Lower lobe of right lung (tissue), 2 donors: ENCODE measurements at places on chromosomes 3 and 15. TPM values are rescaled to one million over a fixed set of nuclear protein-coding genes. Genes with fewer than 3 reads are reported as not detected.

FETUB gene
- total RNA-seq: not detected

SUCNR1 gene
- 2.7 TPM for total RNA-seq

RPL29 gene
- total RNA-seq: 765 TPM

DLEC1 gene
- 15.0 TPM for total RNA-seq

SKOR1 gene
- 0.41 TPM for total RNA-seq

EIF4G1 gene
- total RNA-seq: 271 TPM

GOLGA8J gene
- 0.59 TPM for total RNA-seq

MEX3B gene
- total RNA-seq: 1.8 TPM

LSG1 gene
- total RNA-seq: 40.9 TPM

ROBO1 gene
- 14.8 TPM for total RNA-seq

FGD5 gene
- total RNA-seq: 85.0 TPM

SLC28A2 gene
- total RNA-seq: 0.21 TPM

MYL3 gene
- total RNA-seq: 2.0 TPM

NFKBIZ gene
- total RNA-seq: 76.2 TPM

SLC6A1 gene
- 1.8 TPM for total RNA-seq

DNA sequence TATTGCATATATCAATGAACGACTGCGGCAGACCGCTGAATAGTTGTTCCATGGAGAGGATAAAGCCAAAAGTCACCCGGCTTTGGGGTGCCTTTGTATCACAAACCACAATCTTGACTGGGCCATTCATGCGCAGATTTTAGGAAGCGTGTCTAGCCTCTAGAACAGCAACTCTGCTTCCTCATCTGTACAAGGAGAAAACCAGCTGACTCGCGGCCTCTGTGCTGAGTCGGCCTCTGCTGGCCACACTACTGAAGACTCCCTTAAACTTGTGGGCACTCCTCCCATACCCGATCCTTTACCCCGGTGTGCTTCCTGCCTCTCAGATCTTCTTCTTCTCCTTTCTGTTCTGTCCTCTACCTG is 872 bp downstream of the DLEC1 start:
- DNase-seq: peak; percentile 84

DNA sequence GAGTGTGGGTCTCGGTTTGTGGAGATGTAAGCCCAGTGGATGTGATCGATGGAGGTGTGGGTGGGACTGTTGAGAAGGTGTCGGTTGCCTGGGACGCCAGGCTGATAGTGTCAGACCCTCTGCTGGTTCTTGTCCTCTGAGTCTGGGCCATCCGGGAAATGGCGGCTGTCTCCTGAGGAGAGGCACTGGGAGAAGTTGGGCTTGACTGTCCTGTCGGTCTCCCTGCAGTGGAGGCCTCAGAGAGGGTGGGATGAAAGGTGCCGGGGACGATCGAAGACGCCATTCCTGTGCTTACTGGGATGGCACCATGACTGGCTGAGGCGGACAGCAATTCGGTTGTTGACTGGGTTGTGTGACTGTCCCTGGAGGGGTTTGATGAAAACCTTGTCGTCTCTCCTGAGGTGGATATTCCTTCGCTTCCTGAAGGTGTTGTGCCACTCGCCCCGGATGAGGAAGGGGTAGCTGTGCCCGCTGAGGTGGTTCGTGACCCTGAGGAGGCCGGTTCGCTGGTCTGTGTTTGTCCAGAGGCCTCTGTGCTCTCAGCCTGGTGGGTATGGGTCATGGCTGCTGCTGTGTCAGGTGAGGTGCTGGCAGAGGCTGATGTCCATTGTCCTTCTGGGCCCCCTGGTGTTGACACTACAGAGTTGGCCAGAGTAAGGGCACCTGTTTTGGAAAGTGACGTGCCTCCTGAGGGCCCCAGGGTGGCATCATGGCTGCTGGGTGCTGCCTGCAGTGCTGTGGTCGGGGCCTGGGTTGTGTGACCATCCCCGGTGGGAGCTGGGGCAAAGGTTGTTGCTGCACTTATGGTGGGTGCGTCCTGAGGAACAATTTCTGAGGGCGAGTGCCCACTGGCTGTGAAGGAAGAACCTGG is 22.8 kb downstream of the MUC4 start:
- DNase-seq: no peak

GRCh38 chr3:36196058-36196457 is 184.2 kb upstream of the STAC start:
- no peak for DNase-seq

GRCh38 chr15:68010361-68011153 is 43.6 kb upstream of the PIAS1 start:
- DNase-seq: no peak

DNA sequence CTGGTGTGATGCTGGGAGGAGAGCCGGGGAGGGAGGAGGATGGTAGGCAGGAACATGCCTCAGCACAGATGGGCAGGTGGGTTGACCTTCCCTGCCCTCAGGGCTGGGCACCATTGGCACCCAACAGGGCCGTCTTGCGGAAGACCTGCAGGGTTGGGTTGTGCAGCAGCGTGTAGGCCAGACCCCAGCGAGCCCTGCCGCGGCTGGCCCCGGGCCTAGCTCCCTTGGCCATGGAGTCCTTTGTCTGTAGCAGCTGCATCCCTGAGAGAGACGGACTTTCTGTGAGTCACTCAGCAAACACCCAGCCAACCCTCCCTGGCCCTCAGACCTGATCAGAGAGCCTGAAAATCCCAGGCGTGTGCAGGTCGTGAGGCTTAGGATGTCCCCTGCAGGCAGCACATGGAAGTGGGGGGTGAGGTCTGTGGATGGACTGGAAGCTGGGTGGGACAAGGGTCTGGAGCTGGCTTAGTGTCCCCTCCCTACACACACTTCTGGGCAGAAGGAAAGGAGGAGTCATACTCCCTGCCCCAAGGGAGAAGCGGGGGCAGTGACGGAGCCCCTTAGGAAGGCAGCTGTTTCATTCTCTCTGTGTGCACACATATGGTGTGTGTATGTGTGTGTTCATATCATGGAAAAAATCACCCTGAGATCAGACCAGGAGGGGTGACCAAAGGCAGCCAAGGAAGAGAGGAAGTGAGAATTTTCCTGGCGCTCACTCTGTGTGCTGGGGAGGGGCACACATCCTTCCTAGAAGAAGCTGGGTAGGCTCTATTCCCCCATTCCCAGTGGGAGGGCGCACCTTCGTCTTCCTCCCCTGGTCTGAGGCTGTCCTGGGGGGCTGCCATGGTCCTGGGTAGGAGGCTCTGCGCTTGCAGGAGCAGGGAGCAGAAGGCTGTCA is 6.7 kb downstream of the ISLR start:
- DNase-seq: peak; percentile 32

DNA sequence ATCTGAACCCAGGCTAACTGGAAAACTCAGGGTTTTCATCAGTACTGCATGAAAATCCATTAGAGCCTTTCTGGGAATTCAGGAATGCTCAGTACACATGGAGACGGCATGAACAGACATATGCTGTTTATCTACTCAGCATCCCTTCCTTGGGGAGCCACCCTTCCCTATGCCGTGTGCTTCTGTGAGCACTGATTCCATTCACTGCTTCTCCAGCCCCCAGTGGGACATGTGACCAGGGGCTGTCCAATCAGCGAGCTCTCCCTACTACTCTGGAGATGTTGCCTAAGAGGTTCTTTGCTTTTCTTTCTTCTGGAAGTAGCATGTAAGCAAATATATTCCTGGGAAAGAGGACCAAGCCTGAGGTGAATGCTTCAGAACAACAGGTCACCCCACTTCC is 5.6 kb upstream of the PCOLCE2 start:
- no peak for DNase-seq

DNA sequence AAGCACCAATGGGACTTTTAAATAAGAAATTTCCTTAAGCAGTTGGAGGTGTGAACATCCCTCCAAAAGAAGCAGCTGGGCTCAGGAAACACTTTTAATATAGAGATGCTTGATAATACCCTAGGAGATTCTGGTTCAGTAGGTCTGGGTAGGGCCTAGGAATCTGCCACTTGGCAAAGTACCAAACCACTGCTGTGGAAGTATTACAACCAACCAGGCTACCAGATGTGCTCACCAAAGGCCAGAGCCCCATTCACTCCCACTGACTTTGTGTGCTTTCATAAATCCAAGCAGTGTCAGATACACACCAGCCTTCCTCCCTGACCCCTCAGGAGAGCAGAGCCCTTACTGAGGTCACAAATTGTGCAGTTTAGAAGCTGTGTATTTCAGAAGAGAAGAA is 162.6 kb downstream of the CCNL1 start:
- DNase-seq: no peak

- no peak for DNase-seq
Measured at GRCh38 chr3:107025961-107026360, 351.3 kb upstream of the CCDC54 start.

DNA sequence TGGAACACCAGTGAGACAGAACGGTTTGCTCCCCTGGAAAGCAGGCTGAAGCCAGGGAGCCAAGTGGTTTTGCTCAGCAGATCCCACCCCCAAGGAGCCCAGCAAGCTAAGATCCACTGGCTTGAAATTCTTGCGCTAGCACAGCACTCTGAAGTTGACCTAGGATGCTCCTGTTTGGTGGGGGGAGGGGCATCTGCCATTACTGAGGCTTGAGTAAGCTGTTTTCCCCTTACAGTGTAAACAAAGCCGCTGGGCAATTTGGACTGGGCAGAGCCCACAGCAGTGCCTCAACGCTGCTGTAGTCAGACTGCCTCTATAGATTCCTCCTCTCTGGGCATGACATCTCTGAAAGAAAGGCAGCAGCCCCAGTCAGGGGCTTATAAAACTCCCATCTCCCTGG is 241.4 kb downstream of the GABRB3 start:
- no peak for DNase-seq

DNA sequence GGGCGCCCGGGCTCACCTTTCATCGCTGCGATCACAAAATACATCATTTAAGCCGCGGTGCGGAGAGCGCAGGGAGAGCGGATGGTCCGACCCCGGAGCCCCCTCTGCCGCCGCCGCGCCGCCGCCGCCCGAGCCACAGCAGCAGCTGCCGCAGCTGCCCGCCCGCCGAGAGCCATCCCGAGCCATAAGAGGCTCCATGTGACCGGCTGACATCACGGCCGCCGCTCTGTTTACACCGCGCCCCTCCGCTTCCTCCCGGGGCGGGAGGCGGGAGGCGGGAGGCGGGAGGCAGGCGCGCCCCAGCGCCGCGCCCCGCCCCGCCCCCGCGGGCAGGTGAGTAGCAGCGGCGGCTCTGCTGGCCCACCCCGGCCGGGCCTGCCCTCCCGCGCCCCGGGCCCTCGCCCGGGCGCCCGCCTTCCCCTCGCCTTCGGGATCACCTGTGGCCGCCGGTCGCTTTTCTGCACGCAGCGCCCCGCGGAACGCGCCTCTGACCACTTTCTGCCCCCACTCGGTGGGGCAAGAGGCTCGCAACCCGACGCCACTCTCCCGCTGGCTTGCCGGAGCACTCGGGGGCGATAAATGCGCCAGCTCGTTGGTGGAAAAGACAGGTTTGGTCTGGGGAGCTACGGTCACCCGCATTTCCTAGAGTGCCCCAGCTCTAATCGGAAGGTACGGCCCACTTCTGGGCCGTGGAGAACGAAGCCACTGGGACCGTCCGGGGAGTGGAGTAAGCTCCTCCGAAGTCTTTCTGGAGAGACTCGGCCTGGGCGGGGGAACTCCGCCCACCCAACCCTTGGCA is 113.6 kb upstream of the ICE2 start:
- peak; percentile 93 for DNase-seq

- no peak for DNase-seq
Measured at GRCh38 chr3:186476044-186476468, 68.1 kb downstream of the CRYGS start.

DNA sequence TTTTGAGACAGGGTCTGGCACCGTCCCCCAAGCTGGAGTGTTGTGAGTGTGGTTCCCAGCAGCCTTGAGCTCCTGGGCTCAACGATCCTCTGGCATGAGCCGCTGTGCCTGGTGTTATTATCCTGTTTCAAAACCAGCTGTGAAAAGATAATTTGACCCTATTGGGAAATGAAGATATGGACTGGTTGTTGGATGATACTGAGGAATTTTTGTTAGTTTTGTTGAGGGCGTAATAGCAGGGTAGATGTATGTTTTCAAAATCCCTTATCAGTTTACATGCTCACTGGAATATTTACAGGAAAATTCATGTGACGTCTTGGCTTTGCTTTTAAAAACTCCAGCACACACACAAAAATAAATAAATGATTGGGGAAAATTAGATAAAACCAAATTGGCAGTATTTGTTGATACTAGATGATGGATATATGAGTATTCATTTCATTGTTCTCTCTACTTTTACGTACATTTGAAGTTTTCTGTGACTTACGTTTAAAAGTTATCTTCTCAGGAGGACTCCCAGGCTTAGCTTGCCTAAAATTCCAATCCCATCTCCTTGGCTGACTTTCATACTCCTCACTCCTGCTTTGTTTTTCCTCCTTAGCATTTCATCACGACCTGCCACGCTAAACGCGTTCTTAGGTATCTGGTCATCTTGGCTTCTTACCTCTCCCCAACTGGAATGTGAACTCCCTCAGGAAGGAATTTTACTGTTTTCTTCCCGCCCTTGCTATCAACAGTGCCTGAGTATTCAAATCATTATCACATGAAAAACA is 56.8 kb upstream of the TFRC start:
- peak; percentile 25 for DNase-seq

GRCh38 chr15:77784361-77785292 is 151.9 kb upstream of the LINGO1 start:
- DNase-seq: no peak

DNA sequence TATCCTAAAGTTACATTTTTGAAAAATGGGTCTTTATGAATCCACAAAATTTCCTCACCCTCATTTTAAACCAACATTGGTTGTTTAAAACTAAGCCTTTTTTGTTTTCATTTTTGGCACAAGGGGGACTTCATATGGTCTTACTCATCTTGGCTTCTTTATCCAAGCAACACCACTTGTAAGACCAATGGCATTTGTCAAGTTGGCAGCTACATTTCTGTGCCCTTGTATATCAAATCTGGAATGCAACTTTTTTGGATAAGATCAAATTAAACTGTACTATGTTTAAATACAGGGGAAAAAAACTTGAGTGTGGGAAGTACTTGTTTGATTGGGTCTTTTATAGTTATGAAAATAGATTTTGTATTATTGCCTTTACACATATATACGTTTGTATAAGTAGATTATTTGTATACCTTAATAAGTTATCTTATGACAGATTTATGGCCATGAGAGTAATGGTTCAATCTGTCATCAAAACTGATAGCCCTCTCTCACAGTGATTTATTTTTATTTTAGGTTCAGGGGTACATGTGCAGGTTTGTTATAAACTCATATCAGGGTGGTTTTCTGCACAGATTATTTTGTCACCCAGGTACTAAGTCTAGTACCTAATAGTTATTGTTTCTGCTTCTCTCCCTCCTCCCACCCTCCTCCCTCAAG is 43.4 kb downstream of the GPR160 start:
- DNase-seq: no peak

GRCh38 chr3:82012775-82013174 is 251.3 kb upstream of the GBE1 start:
- DNase-seq: no peak

DNA sequence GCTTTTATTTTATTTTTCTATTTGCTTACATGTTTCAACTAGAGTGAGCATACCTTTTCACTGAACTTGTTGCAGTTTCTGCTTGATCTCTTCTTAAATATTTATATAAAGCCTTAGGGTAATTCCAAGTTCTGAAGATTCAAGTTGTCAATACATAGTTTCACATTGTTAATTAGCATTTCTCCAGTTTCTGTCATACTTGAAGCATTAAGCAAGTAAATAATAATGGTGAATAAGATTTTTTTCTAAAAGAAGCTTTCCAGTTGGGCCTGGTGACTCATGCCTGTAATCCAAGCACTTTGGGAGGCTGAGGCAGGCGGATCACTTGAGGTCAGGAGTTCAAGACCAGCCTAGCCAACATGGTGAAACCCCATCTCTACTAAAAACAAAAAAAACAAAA is 53.9 kb downstream of the CALML4 start:
- DNase-seq: no peak
